ENCODE measurements at places on chromosomes 1 and 21.

DNA sequence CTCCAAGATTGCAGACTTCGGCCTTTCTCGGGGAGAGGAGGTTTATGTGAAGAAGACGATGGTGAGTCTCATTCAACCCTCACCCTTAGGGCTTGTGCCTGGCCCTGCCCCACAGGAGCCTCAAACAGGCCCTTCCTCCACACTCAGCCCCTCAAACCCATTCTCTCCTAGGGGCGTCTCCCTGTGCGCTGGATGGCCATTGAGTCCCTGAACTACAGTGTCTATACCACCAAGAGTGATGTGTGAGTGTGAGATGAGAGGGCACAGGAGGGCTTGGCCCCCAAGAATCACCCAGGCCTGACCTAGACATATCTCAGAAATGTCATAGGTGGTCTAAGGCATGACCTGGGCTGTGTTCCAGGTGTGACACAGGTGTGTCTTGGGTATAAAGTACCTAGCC is 18.3 kb upstream of the MPL start:
- DNase-seq = no peak

DNA sequence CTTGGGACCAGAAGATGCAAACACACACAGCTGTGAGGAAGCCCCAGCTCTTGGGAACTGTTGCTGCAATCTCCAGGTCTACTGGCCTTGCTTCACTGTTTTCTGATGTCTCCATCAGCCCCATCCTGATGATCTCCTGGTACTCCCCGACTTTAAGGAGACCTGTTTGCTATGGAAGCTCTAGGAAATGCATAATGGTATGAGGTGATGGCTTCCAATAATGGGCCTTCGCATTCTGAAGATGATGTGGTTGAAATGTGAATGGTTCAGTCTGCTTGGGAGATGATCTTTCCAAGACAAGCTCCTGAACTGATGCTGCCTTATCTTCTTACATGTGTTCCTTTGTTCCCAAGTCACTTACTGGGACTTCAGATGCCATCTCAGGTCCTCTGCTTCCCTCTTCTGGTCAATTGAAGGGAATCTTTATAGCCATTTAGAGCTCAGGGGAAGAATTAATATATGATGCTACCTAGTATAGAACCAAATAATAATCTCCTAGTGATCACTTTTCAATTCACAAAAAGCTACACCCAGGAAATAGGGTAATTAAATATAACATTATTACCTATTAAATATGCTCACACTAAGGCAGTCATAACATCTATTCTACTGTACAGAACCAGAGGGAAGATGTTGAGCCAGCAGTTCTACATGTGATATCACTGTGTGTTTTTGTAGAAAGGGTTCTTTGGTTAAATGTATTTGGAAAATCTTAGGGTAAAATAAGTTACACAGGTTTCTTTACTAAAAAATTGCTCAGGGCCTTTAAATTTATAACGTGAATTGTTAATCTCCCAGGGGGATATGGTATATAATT is 73.9 kb upstream of the VTCN1 start:
- no peak for DNase-seq

- DNase-seq = no peak
Measured at GRCh38 chr1:171790318-171790717, 8.9 kb downstream of the METTL13 start.

DNA sequence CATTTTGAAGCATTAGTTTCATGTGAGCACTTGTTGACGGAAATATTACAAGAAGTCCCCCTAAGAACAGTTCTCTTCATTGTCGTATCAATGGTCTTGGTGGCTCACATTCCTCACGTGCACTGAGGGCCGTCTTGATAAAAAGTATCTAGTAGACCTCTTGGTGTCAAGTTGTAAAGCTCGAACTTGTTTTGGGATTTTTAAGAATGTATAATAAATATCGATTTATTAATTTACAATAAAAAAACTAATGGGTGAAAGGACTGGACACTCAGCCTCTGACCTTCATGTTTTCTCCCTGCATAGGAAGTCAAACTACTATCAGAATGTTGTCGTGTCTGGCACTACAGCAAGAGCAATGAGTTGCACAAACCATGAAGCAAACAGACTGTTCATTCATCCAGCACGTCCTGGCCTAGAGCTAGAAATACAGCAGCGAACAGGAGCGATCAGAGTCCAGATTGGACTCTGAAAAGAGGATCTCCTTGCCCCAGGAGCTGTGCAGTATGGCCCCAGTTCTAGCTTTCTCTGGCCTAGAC is 319.2 kb downstream of the SMYD3 start:
- DNase-seq = no peak

DNA sequence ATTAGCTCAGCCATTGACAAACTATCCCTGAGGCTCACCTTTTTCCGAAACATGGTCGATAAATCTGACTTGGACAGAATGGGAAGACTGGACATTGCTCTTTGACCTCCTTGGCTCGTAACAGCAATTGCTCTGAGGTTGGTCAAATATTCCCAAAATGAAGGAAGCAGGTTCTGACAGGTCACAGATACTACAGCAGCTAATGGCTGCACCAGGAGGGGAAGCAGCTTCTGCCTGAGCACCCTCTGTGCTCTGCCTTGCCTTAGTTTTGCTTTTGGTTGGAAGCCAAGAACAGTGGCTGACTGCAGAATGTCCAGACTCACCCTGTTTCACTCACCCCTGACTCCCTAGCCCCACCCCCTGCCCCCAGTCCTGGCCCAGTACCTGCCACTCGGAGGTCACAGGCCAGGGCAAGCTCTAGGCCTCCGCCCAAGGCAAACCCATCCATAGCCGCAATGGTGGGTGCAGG is 15.4 kb downstream of the ECHDC2 start:
- DNase-seq = no peak

- DNase-seq = no peak
Measured at GRCh38 chr1:242237051-242237450, 238.2 kb upstream of the MAP1LC3C start.

GRCh38 chr1:208000504-208000903 is 89.6 kb upstream of the CD34 start:
- no peak for DNase-seq

DNA sequence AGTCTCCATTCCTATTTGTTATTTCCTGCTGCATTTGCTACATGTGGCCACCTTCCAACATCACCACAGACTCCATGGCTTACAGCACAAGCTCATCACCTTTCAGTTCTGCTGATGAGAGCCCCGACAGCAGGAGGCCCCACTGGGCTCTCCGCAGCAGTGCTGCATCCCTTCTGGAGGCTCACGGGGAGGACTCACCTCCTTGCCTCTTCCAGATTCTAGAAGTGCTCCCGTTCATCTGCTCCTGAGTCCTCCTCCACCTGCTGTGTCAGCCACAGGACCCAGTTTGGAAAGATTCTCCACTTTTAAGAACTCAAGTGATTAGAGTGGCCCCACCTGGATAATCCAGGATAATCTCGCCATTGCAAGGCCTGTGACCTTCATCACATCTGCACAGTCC is 167.6 kb downstream of the PCBP3 start:
- no peak for DNase-seq

DNA sequence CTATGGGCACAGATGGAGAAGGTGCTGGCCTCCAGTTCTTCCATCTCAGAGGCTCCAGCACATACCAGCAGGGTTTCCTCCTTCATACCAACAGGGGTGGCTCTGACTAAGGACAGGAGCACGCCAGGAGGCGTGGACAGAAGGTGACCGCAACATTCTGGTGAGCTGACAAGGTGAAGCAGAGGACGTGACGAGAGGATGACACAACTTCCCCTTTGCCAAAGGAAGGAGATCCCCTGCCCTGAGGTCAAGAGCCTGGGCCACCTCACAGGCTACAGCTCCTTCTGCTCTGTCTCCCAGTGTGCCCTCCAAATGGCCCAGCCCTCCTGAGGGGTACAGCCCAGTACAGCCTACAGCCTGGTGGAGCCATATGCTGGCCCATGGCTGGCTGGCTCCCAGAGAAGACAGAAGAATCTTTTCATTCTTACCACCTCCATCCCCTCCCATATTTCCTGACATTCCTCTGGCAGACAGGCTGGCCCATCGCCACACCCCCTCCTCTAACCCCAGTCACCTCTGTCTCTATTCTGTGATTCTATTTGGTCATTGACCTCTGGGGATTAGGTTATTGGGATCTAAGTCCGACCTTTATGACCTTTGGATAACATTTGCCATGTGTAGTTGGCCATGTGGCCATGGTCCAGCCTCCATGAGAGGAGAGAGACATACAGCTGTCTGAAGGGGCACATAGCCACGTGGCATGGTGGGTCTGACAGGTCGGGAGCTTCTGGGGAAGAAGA is 5.1 kb upstream of the LAMB3 start:
- peak; percentile 49 for DNase-seq

GRCh38 chr1:182048562-182048961 is 12.9 kb downstream of the ZNF648 start:
- DNase-seq = no peak

DNA sequence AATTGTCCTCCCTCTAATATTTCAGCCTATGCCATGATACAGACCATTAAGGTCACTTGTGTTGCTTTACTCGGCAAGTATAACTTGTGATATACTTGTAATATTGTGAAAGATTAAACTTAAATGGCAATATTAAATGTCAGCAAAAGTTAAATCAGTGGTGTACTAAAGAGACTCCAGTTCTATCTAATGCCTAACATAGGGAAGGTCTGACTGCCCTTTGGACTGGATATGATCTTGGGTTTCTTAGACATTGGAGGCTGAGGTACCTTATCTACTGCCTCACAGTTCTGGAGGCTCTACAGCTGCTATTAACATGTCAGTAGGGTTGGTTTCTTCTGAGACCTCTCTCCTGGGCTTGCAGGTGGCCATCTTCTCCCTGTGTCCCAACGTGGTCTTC is 89.9 kb downstream of the MT1HL1 start:
- DNase-seq = no peak

- DNase-seq = no peak
Measured at GRCh38 chr1:211704543-211704942, 29.1 kb upstream of the NEK2 start.

- peak; percentile 17 for DNase-seq
Measured at GRCh38 chr1:111690306-111690617, 48.9 kb downstream of the INKA2 start.

DNA sequence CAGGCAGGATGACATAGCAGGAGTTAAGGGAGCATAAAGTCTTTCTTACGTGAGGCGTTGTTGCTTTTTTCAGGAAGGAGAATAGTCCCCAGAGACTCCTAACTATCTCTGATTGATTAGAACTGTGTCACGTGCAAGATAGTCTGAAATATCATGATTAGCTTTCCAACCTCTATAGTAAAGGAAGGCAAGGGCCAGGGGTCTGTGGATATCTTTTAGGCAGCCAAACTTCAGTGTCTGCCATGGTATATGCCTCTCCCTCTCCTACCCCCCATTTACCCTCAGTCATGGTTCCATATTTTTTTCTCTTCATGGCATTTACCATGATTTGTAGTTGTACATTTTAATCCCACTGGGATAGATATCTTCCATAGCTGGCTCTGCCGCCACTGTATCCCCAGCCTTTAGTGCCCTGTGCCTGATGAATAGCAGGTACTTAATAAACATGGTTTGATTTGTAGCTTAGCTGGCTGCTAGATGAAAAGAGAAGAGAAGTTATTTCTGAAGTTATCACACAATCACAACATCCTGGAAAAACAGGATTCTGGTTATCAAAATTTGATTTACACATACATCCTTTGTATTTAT is 318.7 kb upstream of the ST6GALNAC5 start:
- DNase-seq = no peak
